Right forelimb (tissue), 1 donor: ENCODE measurements at places on chromosomes 4 and X.

DNA sequence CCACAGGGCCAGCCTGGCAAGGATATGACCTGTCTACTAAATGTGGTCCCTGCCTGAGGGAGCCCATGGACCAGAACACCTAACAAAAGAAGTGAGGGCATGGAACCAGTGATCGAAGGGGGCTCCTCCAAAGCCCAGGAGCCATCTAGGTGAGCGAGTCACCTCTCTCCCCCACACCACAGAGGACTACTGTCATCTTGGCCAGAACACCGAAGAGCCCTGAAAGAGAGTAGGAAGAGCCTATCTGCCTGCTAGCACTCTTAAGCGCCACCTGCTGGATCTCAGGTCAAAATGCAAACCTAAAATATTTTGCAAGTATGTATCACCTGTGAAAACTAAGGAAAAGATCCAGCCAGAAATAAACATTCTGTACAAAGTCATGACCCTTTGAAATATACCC lies 137.9 kb upstream of the ZXDB start:
- DNase-seq: no peak

- DNase-seq: no peak
Measured at GRCh38 chr4:83036991-83037665, 2.1 kb downstream of the COPS4 start.

DNA sequence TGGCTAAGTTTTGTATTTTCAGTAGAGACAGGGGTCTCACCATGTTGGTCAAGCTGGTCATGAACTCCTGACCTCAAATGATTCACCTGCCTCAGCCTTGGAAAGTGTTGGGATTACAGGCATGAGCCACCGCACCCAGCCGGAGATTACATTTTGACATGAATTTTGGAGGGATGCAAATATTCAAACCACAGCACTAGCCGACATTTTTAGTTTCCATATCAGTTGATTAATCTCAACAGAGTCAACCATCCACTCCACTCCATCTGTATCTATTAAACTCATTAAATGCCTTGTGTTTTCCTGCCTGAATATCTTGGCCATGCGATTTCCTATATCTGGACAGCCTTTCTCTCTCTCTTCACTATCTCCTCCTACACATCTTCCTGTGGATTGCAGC lies 64.1 kb upstream of the PDGFRA start:
- no peak for DNase-seq

GRCh38 chr4:2798399-2799223 lies 5.7 kb downstream of the SH3BP2 start:
- DNase-seq: peak; percentile 75

DNA sequence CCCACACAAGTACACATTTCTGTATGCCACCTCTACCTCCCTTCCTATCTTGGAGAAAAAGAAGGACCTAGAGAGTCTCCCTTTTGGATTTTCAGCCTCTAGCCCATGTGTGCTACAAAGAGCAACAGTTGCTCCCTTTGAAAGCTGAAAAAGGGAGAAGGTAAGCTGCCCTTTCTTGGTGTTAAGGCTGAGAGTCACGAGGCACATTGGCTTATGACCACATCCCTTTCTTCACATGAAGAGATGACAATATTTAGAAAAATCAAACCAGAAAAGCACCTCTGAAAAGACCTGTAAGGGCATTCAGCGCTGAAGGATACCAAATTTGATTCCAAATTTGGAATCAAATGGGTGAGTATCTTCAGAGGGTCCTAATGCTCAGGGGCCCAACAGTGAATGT lies 6.4 kb upstream of the FGFBP1 start:
- DNase-seq: no peak

DNA sequence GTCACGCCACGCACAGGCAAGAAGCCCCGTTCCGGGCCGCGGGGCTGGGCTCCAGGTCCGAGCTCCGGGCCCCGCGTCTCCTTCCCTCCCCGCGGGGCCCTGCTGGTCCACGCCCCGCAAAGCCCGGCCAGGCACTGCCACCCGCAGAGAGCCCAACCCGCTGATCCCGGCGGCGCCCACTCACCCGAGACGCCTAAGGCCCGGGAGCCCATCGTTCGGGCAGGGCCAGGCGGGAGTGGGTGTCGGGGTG lies 870 bp downstream of the PDZD4 start:
- DNase-seq: no peak
